ENCODE measurements at places on chromosomes 1 and 21. TPM values are rescaled to one million over a fixed set of nuclear protein-coding genes. Genes with fewer than 3 reads are reported as not detected.

The WNT3A gene
- not detected for total RNA-seq

The PCNT gene
- 24.5 TPM for total RNA-seq

The PCP4 gene
- not detected for total RNA-seq

The ADGRL2 gene
- total RNA-seq: 226 TPM

The IFI6 gene
- 107 TPM for total RNA-seq

The GPR25 gene
- not detected for total RNA-seq

The TSPEAR gene
- not detected for total RNA-seq

The SELP gene
- 1.4 TPM for total RNA-seq

The DIO1 gene
- not detected for total RNA-seq

The SYT11 gene
- total RNA-seq: 59.5 TPM

The CELA3A gene
- not detected for total RNA-seq

The SYT2 gene
- under 0.01 TPM for total RNA-seq

The DNALI1 gene
- 5.0 TPM for total RNA-seq

The ZNF593OS gene
- total RNA-seq: not detected

The OR2AK2 gene
- total RNA-seq: not detected

The CHRM3 gene
- total RNA-seq: under 0.01 TPM

The CLIC6 gene
- not detected for total RNA-seq

The SLC30A2 gene
- not detected for total RNA-seq

The KRTCAP2 gene
- total RNA-seq: 138 TPM

The DCST1 gene
- total RNA-seq: not detected

The C1orf185 gene
- not detected for total RNA-seq

The DONSON gene
- total RNA-seq: 15.2 TPM

The REN gene
- total RNA-seq: not detected

The MMEL1 gene
- under 0.01 TPM for total RNA-seq

The PADI2 gene
- total RNA-seq: 0.19 TPM

The NID1 gene
- 96.4 TPM for total RNA-seq

The S100A9 gene
- not detected for total RNA-seq

The PHLDA3 gene
- 69.0 TPM for total RNA-seq

The FAM78B gene
- under 0.01 TPM for total RNA-seq

The OR6N1 gene
- not detected for total RNA-seq

The TFAP2E gene
- under 0.01 TPM for total RNA-seq

The CD34 gene
- total RNA-seq: 0.56 TPM

The FAM163A gene
- total RNA-seq: not detected

The CGN gene
- total RNA-seq: under 0.01 TPM

The BCAR3 gene
- 35.1 TPM for total RNA-seq

The NOTCH2NLA gene
- 80.7 TPM for total RNA-seq

The AMY2A gene
- total RNA-seq: not detected

The MYCL gene
- 2.3 TPM for total RNA-seq

The ADCY10 gene
- total RNA-seq: 0.19 TPM

The CD244 gene
- total RNA-seq: 1.1 TPM

The C1QB gene
- total RNA-seq: not detected

The BSDC1 gene
- total RNA-seq: 46.6 TPM

The FCRL1 gene
- not detected for total RNA-seq

The CYP4Z1 gene
- total RNA-seq: not detected

The PKP1 gene
- total RNA-seq: 0.19 TPM

The GAS5 gene
- 418 TPM for total RNA-seq

The LPGAT1 gene
- 57.7 TPM for total RNA-seq

The SLAMF1 gene
- not detected for total RNA-seq

The SMCP gene
- not detected for total RNA-seq

The CD101 gene
- under 0.01 TPM for total RNA-seq

The FAAH gene
- 2.0 TPM for total RNA-seq

The UBXN10 gene
- under 0.01 TPM for total RNA-seq

The LRRIQ3 gene
- total RNA-seq: 1.4 TPM

The PRELP gene
- total RNA-seq: 1.1 TPM

Measured in regular cardiac myocyte (primary cell).